Frontal cortex (tissue), 4 donors: ENCODE measurements at places on chromosomes 3 and 15.

DNA sequence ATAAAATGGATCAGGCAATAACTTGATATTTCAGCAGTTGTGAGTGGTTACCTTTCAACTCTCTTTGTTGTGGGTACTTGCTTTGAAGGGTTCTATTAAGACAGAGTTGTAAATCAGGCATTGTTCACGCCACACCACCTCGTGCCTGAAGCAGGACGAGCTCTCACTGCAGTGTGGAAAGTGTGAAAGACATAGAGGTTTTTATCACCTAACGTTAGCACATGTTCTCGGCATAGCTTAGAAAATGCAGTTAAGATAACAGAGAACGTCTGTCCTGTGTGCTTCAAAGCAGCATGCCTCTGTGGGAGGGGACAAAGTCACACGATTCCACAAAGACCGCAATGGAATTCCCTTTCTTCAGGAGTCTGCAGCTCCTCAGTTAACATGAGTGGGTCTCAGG, 7.8 kb downstream of the ADAMTS17 start:
- DNase-seq: no peak

GRCh38 chr15:56242576-56243162, 1.0 kb downstream of the RFX7 start:
- peak; percentile 17 for DNase-seq

DNA sequence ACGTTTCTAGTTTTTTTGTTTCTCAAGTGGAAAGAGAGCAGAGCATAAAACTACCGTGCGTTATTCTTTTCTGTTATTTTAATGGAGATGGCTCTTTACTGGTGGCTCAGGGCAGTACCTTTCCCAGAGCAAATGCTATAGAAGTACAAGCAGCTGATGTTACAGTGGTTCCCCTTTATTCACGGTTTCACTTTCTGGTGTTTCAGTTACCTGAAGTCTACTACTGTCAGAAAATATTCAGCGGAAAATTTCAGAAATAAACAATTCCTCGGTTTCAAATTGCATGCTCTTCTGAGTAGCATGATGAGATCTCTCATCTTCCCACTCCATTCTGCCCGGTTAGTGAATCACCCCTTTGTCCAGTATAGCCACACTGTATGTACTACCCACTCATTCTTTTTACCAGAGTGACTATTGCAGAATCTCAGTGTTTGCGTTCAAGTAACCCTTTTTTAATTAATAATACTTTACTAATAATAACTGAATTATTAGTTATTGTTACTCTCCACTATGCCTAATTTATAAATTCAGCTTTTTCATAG, 597.5 kb upstream of the ROBO2 start:
- DNase-seq: peak; percentile 2

- no peak for DNase-seq
Observed at GRCh38 chr3:62570888-62571287, 197.5 kb upstream of the FEZF2 start.

DNA sequence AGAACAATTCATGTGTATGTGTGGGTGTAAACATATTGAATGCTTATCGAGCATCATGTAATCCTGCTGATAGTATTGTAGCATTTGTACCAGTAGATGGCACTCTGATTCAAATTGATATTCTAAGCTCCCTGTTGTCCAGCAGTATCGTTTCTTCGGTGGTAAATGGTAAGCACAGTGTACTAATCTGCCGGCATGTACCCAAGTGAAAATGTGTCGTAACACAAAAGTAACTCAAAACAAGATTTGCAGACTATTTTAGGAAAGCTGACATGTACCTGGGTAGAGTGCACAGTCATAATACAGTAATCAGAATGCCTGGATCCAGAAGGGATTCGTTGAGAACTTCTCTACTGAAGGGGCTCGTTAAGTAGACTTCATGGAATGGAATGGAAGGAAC, 31.7 kb upstream of the MNS1 start:
- DNase-seq: peak; percentile 58

GRCh38 chr3:196179380-196180308, 31.6 kb downstream of the ZDHHC19 start:
- DNase-seq: peak; percentile 83

- DNase-seq: no peak
Observed at GRCh38 chr3:191641789-191642188, 180.8 kb downstream of the PYDC2 start.

GRCh38 chr3:113288881-113289280, 77.5 kb downstream of the BOC start:
- DNase-seq: no peak

GRCh38 chr3:157051055-157051454, 108.9 kb downstream of the CCNL1 start:
- DNase-seq: no peak

DNA sequence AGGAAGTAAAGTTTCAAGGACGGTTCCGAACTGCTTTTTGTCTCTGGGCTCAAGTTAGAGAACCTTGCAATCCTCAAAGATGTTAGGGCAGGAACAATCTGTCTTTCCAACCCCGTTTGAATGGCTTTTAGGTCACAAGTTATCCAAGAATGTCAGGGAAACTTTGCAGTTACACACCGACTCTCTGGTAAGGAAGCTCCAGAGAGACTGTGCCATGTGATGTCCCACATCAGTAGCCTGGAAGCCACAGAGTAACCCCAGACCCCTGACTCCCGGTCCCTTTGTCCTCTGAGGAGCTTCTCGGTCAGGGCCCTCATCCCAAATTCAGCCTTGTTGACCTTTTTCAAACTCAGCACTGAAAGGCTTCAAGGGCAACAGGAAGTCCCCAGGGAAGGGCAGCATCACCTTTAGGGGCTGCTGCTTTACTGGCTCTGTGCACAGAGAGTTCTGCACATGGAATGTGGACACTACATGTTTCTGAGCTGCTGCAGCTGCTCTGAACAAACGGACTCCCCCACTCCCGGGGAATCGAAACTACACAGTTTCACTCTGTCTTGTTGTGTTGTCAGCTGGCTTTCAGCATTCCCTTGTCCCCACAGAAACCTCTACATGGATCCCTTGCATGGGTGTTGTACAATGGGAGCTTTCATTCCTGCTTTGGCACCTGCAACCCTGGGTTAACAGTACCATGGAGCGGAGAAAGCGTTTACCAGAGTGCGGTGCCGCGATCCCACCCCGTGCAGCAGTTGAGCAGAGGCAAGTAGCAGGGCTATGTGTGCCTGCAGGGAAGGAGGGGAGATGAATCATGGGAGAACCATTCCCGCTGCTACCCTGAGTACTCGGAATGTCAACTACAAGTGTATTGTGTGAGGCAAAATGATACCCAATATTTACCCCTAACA, 408.2 kb upstream of the THBS1 start:
- DNase-seq: no peak

- peak; percentile 59 for DNase-seq
Observed at GRCh38 chr3:126267169-126267975, 87.0 kb upstream of the ALDH1L1 start.

DNA sequence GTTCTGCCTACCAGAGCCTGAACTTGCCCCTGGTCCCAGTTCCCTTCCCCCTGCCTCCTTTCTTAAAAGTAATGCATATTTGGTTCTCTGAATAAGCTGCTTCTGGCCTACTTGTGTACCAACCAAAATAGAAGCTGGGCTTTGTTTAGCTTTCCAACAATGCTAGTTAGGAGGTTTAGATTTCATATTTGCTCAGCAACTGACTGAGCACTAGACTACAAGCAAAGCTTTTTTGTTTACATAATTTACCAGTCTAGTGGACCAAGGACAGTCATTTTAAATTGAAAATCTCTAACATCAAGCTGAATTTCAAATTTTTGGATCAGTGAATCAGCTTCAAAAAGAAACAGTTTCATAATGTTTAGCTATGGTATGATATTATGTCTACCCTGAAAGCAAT, 331.2 kb downstream of the ULK4 start:
- no peak for DNase-seq

DNA sequence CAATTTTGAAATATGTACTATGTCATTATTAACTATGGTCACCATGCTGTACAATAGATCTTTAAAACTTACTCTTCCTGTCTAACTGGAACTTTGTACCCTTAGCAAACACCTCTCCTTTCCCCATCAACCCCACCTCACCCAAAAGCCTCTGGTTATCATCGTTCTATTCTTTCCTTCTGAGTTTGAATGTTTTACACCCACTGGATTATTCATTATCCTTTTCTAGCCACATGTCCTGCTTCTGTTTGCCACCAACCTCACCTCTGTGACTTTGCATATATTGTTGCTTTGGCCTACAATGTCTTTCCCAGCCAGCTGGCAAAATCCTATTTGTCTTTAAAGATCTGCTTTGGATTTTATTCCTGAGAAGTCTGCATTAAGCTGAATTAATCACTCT, 102.6 kb upstream of the TSPAN3 start:
- no peak for DNase-seq

- DNase-seq: no peak
Observed at GRCh38 chr15:96736384-96736783, 405.9 kb downstream of the NR2F2 start.

DNA sequence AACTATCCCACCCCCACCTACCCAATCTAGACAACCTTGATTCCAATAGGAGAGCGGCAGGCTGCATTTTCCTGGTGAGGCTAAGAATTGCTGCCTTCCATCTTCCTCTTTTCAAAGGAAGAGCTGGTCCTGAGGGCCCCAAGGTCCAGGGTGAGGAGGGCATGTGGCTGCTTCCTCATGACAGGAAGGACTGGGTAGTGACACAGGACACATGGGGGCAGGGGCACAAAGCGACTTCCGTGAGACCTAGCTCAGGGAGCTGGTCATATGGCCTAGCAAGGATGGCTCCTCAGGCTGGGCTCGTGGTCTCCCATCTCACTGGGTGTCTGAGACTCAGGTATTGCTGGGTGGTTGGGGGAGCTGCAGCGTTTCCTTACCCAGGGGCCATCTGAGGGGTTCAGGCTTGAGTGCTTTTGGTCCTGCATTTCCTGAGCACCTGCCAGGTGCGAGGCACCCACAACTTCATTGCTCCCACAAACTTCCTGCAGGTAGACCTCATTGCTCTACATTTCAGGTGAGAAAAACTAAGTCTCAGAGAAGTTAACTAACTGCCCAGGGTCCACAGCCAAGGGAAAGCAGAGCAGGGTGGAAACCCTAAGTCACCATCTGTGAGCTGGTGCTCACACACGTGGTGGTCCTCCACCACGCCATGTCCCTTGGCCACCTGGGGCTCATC, 160.0 kb upstream of the TLE3 start:
- DNase-seq: no peak

DNA sequence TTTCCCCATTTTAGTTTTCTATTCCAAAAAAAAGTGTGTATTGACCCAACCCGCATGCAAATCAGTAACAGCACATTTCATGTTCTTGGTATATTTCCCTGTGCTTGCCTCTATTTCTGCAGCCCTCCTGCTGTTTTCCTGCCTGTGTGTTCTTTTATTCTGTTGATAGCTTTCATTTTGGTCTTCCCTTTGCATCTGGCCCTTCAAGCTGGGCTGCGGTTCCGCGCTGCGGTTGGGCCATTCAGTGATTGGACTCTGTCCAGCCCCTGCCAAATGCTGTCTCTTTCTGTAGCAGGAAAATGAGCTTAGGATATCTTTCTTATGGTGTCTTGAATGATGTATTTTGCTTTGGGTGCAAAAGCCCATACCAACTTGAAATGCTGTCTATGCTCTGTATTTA, 49.9 kb downstream of the ZNF621 start:
- DNase-seq: no peak

- DNase-seq: no peak
Observed at GRCh38 chr3:127158614-127159229, 34.2 kb upstream of the PRR23E start.

DNA sequence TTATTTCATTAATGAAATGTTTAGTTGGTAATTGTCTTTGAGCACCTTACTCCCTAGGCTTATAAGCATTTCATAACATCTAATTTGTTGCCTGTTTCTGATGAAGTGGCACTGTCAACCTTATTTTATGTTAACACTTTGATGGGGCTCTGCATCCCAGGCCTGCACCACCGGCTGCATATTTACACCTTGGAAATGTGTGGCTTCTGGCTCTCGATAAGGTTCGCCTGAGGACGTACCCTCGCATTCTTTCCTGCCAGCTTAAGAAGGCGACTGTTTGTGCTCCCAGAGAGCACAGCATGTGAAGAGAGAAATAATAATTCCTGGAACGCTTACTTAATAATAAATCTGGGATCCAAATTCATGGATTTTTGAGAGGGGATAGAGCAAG, 763.3 kb upstream of the CFAP20DC start:
- no peak for DNase-seq

- no peak for DNase-seq
Observed at GRCh38 chr3:55164876-55165275, 237.0 kb upstream of the LRTM1 start.

- DNase-seq: peak; percentile 46
Observed at GRCh38 chr15:40217166-40217824, 21.6 kb upstream of the PAK6 start.

GRCh38 chr3:143885780-143886427, 37.6 kb upstream of the SLC9A9 start:
- DNase-seq: no peak

- no peak for DNase-seq
Observed at GRCh38 chr3:4350789-4351163, 47.6 kb downstream of the SETMAR start.

DNA sequence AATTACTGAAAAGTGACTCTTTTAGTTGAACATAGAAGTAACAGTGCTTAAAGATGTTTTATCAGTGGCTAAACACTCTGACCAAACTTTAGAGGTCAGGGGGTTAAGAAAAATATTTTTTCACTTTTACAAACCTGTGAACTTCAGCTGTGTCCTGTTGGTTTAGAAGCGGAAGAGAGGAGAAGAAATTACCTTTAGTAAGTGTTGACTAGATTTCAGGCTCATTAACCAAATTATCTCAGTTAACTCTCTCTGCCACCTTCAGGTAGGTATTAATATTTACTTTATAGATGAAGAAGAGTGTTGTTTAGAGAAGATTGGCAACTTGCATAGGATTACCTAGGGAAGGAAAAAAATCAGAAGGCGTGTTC, 151.9 kb upstream of the CMC1 start:
- no peak for DNase-seq

- DNase-seq: no peak
Observed at GRCh38 chr3:145370870-145371269, 790.1 kb downstream of the PLOD2 start.

DNA sequence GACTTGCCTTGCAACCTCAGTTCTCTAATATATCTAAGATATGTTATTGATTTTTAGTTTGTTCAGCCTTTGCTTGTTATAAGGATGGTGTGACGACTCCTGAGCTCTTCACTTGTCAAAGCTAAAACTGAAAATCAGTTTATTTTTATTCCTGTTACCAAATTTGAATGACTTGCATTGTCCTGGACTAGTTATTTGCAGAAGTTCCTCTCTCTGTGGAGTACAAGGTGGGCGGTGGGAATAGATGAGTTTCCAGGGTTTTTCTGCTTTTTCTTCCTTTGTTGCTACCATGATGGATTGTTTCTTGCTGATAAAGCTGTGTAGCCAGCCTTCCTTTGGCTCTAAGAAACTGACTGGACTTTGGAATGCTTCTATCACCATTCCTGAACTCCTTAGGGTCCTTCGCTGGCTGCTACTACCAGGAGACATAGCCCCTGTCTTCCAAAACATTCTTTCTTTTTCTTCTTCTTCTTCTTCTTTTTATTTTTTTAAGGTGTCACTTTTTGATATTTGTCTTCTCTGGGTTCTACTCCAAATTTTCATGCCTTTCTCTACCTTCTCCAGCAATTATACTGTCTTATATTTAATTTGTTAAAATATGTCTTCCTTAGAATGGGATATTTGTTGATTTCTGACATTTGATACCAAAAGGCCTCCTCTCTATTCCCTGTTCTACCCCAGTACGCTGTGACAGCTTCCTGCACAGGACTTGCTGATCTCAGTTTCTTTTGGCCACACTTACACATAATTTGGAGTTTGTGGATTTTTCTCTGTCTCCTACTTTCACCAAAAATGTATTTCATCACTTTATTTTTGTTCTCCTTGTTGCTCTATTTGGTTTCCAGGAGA, 145.1 kb upstream of the THRB start:
- DNase-seq: no peak

GRCh38 chr3:197345390-197345789, 47.0 kb upstream of the DLG1 start:
- no peak for DNase-seq

GRCh38 chr3:177446165-177446601, 248.9 kb upstream of the TBL1XR1 start:
- no peak for DNase-seq
